Right ventricle myocardium superior (tissue), 1 donor: ENCODE measurements at places on chromosomes 3 and 15. TPM values are rescaled to one million over a fixed set of nuclear protein-coding genes. Genes with fewer than 3 reads are reported as not detected.

The SLC6A20 gene
- not detected for total RNA-seq

The GOLGA8H gene
- not detected for total RNA-seq

The BFSP2 gene
- not detected for total RNA-seq

The CFAP44 gene
- 3.2 TPM for total RNA-seq

The EPHA3 gene
- 3.5 TPM for total RNA-seq

The SMAD6 gene
- total RNA-seq = 14.1 TPM

The CPLX3 gene
- total RNA-seq = 3.6 TPM

The NDN gene
- total RNA-seq = 37.7 TPM

The INKA1 gene
- total RNA-seq = 2.9 TPM

The PARP6 gene
- 37.2 TPM for total RNA-seq

The MEX3B gene
- 3.5 TPM for total RNA-seq

The THRB gene
- 24.1 TPM for total RNA-seq

The AHSG gene
- not detected for total RNA-seq

The SRGAP3 gene
- 5.1 TPM for total RNA-seq

The PYGO1 gene
- total RNA-seq = 6.0 TPM

GRCh38 chr3:156769721-156770654 lies 56.2 kb upstream of the LEKR1 start:
- no peak for DNase-seq

DNA sequence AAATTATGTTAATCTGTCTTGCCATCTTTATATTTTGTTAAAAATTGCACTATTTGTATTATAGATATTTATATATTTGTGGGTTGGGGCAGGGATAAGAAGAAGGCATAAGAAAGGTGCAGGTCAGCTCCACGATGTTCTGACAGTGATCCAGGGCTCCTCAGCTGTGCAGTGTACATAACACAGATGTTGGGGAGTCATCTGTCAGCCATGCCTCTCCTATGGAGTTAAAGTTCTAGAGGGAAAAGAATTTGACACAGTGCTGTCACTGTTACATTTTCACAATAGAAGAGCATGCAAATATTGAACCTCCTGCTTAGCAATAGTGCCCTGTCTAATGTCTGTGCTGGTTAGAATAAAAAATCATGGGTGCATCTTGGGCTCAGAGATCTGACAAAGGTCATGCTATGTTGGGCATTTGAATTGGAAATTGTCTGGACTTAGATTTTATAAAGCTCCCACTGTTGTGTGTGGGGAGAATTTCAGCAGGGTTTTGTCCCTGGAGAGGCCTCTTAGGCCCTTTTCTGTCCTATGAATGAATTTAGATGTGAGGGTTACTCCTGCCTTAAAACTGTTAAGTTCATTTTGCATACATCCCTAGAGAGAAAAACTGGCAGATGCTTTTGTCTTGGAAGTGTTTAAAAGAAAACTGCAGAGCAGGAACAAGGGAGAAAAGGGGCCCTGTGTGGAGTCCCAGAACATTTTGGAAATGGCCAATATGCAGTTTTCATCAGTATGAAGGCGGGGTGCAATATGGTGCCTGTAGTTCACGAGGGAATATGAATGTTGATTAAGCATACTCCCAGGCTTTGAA lies 20.4 kb downstream of the CDIN1 start:
- DNase-seq = no peak

- no peak for DNase-seq
These were observed 87.6 kb upstream of the TLE3 start for GRCh38 chr15:70185251-70185711.

- DNase-seq = no peak
These were observed 17.5 kb downstream of the LMCD1 start for GRCh38 chr3:8519156-8519555.

- no peak for DNase-seq
These were observed 46.2 kb downstream of the CHL1 start for GRCh38 chr3:242602-243355.

DNA sequence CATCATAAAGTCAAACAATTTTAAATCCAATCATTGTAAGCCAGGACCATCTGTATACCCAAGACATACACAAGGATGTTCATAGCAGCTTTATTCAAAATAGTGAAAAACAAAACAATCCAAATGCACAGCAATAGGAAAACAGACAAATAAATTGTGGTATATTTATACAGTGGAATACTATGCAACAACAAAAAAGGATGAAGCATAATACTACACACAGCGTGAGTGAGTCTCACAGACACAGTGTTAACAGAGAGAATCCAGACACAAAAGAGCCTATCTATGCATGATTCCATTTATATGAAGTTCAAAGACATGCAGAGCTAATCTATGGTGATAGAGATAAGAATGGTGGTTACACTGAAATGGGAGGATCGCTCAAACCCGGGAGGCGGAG lies 5.6 kb upstream of the MUC20 start:
- DNase-seq = no peak

- no peak for DNase-seq
These were observed 24.0 kb downstream of the ANXA2 start for GRCh38 chr15:60373745-60374144.

- DNase-seq = no peak
These were observed 123.0 kb downstream of the SUCLG2 start for GRCh38 chr3:67531181-67532101.

DNA sequence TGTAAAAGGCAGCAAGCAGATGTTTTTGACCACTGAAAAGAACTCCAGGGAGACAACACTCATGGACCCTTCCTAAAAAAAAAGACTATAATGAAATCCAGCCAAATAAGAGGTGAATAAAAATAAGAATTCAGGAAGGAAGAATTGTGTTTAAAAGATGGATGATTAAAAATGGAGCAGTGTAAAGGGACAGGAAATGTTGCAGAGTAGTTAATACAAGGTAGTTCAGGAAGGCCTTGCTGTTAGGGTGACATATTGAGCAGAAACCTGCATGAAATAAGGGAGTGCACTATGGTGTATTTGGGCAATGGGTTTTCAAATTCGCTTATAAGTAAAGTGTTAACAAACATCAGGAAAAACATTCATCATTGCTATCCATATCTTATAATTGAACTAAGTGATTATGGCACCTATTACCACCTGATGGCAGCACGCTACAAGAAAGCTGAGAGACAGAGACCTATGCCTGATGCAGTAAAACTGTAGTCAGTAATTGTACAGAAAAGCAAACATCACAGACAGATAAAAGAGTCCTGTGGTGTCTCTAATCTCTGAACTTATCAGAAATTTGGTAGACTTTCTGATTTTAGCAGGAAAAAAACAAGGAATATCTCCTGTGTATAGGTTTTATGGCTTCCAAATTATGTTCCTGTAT lies 5.8 kb upstream of the DBR1 start:
- DNase-seq = no peak

GRCh38 chr15:72998226-72998625 lies 54.0 kb upstream of the NEO1 start:
- DNase-seq = no peak

GRCh38 chr3:42214064-42214463 lies 51.9 kb downstream of the CCK start:
- DNase-seq = no peak

GRCh38 chr3:111465081-111465670 lies 76.8 kb upstream of the CD96 start:
- DNase-seq = no peak

DNA sequence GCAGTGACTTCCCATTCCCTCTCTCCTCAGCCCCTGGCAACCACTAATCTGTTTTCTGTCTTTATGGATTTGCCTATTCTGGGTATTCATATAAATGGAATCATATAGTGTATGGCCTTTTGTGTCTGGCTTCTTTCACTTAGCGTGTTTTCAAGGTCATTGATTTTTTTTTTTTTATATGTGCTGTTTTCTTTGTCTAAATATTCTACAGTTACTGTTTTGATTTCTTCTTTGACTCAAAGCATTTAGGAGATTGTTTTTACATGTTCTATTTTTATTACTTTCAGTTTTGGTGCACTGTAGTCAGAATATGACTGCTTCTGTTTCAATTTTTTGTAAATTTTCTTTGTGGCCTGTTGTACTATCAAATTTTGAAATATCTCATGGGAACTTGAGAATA lies 71.9 kb upstream of the RNU6-1 start:
- DNase-seq = no peak

GRCh38 chr3:182183716-182184430 lies 472.1 kb downstream of the SOX2 start:
- no peak for DNase-seq

- no peak for DNase-seq
These were observed 276.4 kb downstream of the XXYLT1 start for GRCh38 chr3:194994551-194994981.

- no peak for DNase-seq
These were observed 385.0 kb upstream of the C2CD4B start for GRCh38 chr15:62550106-62550505.

- DNase-seq = no peak
These were observed 639.3 kb downstream of the TUSC7 start for GRCh38 chr3:117348884-117349283.

DNA sequence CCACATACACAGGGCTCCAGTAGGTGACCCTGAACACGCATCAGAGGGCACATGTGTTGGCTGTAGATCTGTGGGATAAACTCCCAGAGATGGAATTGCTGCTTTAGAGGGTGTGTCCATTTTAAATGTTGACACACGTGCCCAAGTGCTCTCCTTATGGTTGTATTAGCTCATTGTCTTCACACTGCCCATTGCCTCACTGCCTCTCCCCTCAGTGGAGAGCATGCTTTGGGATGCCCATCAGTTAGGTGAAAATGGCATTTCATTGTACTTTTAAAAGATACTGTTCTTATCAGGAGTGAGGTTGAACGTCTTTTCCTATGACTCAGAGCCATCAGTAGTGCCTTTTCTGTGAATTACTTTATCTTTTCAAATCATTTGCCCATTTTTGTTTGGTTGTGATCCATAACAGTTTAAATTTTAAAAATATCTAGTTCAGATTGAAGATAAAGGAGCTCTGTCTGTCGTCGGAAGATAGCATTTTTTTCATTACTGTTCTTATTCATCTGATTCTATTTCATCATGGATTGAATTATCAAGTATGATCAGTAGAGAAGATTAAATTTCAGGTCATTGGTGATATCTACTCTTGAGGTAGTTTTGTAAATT lies 120.7 kb downstream of the CHDH start:
- no peak for DNase-seq

GRCh38 chr15:86044981-86045380 lies 34.7 kb upstream of the AGBL1 start:
- DNase-seq = no peak

GRCh38 chr3:130430266-130430665 lies 84.8 kb downstream of the COL6A5 start:
- no peak for DNase-seq

- DNase-seq = no peak
These were observed 48.1 kb upstream of the EPHA3 start for GRCh38 chr3:89059211-89059925.

GRCh38 chr3:50154840-50155490 lies at the start of gene SEMA3F:
Gene SEMA3F (plus strand): TSS chr3:50155324. CDS start chr3:50159623, 4,299 bp downstream.
- DNase-seq = peak; percentile 74
